MV-4-11 (cell line): ENCODE measurements at places on chromosomes 16 and 17.

- DNase-seq: no peak
Observed at GRCh38 chr16:60310846-60311445, 1576.8 kb upstream of the GOT2 start.

DNA sequence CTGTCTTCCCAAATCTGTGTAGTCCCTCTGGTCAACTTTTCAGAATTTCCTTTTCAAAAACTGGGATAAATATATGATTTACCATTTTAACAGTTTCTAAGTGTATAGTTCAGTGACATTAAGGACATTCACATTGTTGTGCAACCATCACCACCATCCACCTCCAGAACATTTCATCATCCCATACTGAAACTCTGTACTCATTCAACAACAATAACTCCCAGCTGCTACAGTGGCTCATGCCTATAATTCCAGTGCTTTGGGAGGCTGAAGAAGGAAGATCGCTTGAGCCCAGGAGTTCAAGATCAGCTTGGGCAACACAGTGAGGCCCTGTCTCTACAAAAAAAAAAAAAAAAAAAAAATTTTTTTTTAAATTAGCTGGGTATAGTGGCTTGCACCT, 131.0 kb downstream of the AATF start:
- DNase-seq: peak; percentile 81

DNA sequence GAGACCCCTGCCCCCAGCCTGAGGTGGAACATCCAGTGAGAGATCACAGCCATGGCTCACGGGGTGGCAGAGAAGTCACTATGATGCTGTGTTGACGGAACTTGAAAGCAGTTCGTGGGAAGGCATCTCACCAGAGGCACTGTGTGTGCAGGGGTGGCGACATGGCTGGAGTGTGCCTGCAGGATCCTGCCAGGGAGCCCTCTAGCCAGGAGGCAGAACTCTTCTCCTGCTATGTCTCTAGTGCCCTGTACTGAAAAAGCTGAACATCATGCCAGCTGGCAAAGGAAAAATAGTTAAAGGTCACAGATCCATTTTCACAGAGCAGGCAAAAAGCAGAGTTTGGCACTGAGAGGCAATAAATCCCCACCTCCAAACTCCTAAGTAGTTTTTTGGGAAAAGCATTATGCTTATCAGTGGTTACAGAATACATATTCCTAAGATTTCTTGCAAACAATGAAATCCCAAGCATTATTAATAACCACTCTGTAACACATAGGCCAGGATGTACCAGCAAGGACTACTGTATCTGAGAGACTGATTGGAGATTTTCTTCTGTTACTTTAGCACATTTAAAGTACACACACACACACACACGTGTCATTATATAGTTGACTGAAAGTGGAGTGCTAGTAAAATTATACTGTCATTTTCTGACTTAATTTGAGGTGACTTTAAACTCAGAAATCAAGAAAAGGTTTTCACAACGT, 36.8 kb downstream of the TNRC6C start:
- no peak for DNase-seq

GRCh38 chr17:20156196-20157000, 147.2 kb downstream of the SPECC1 start:
- DNase-seq: no peak

DNA sequence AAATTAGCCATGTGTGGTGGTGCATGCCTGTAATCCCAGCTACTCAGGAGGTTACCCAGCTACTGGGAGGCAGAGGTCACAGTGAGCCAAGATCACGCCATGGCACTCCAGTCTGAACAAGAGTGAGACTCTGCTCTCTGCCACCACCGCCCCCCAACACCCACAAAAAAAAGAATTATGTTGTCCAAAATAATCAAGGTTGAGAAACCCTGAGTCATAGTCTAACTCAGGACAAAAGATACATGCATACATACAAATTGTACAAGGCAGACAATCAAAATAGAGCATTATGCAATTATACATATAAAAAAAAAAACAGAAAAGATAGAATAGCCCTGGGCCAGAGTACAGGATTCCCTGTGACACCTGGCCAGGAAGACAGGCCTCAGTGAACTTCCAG, 6.6 kb upstream of the KPNB1 start:
- DNase-seq: no peak

DNA sequence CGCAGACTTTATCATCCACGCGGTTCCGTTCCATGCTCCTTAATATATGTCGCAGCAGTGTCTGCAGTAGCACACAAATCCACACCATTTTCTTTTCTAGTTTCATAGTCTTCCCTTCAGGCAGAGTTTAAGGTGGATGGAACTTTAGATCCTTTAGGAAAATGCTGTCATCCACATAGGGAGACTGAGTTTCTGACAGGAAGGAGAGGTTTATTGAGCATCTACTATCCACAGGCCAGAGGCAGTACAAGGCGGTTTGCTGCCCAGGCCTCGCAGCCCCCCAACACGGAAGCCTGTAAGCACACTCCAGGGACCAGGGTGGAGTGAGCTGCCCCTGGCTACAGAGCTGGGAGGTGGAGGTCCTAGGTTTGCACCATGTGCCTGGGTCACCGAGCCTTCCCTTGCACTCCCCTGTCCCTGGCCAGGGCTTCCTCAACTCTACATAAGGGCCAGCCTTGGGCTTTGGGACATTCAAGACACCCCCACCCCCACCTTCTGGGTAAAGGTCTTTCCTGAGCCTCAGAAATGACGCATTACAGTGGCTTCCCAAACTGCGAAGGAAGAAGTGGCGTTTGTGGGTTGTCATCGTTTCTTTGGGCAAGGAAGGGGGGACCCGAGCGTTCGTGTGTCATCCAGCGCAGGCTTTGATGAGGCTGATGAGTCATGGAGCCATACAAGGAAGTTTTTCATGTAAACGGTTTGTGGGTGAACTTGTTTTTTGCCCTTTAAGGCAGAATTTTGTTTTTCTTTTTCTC, 146.5 kb upstream of the PLCG2 start:
- peak; percentile 94 for DNase-seq

GRCh38 chr16:21128991-21129390, 21.7 kb downstream of the DNAH3 start:
- DNase-seq: no peak

DNA sequence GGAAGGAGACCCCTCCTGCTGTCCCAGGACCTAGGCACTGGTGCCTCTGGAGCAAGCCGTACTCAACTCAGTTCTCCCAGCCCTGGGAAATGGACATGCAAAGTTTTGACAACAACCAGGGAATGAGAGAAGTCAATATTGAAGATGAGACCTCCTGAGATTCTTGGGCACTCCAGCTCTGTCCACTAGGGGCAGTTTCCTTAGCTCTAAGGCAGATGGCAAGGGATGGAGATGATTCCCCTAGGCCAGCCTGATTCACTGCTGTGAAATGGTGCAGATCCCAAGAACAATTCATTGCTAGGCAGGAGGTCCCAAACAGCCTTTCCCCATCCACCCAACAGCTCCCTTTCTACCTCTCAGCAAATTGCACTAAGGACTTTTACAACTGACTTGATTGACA, 20.5 kb upstream of the SDR42E2 start:
- DNase-seq: no peak

GRCh38 chr16:4319454-4320421, 3.9 kb downstream of the GLIS2 start:
- no peak for DNase-seq

DNA sequence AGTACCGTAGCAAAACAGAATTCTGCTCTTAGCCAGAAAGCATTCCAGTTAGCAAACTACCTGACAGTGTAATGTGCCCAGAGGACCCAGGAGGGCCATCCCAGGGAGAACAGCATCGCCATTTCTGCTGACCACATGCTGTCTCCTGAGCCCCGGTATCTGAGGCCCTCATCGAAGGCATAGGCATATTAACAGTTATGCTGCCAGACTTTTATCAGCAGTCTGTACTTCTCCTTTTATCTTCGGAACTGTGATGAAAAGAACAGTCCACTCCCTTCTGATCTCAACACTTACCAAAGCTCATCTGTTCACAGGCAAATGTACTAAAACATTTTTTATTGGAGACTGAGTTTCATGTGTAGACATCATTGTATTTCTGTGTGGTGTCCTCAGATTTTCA, 236.4 kb downstream of the PRKCA start:
- no peak for DNase-seq

DNA sequence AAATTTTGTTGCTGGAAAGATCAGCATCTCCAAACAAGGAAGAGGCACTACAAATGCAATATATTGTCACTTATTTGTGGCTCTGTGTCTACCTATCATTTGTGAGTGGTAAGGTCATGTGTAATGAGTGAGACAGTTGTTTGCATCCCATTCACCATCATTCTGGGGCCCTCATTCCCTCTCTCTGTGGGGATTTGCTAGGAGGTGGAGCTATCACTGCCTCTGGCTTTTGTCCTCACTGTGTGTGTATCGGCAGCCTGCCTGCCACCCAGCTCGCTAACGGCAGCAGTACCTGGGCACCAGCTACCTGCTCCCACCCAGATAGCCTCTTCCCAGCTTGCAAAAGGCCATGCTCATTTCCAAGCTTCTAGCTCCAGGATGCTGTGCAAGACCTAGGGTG, 379.2 kb upstream of the ZFHX3 start:
- no peak for DNase-seq

- no peak for DNase-seq
Observed at GRCh38 chr17:36107660-36108059, 4.0 kb downstream of the CCL4 start.

DNA sequence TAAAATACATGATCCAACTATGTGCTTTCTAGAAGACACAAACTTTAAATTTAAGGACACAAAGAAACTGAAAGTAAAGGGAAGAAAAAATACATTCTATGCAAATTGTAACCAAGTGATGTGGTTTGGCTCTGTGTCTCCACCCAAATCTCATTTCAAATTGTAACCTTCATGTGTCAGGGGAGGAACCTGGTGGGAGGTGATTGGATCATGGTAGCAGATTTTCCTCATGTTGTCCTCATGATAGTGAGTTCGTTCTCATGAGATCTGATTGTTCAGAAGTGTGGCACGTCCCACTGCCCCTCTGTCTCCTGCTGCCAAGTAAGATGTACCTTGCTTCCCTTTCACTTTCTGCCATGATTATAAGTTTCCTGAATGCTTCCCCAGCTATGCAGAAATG, 15.0 kb downstream of the OR1A1 start:
- DNase-seq: no peak

GRCh38 chr17:41446806-41447205, 6.0 kb upstream of the KRT38 start:
- no peak for DNase-seq

GRCh38 chr17:7383742-7384488, 3.0 kb downstream of the TNK1 start:
- DNase-seq: no peak

- DNase-seq: no peak
Observed at GRCh38 chr17:47654991-47655390, 5.3 kb downstream of the KPNB1 start.

- no peak for DNase-seq
Observed at GRCh38 chr17:42669977-42670788, 6.6 kb downstream of the PLEKHH3 start.

- DNase-seq: no peak
Observed at GRCh38 chr16:2508722-2509400, 4.9 kb upstream of the ATP6V0C start.

DNA sequence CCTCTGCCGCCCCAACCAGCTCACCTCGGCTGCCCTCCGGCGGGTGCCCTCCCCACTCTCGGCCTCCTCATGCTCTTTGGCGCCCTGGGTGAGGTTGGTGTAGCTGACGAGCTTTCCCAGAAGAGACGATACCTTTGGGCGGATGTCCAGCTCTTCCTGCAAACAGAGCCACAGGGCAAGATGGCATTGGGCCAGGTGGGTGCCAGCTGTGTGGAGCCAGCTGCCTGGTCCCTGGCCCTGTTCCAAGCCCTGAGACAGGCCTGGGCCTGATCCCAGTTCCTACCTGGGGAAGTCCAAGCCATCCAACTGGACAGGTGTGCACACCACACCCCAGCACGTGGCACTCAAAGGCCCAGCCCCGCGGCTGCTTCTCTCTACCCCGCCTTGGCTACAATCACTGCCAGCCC, 6.9 kb downstream of the SLC12A4 start:
- DNase-seq: no peak

DNA sequence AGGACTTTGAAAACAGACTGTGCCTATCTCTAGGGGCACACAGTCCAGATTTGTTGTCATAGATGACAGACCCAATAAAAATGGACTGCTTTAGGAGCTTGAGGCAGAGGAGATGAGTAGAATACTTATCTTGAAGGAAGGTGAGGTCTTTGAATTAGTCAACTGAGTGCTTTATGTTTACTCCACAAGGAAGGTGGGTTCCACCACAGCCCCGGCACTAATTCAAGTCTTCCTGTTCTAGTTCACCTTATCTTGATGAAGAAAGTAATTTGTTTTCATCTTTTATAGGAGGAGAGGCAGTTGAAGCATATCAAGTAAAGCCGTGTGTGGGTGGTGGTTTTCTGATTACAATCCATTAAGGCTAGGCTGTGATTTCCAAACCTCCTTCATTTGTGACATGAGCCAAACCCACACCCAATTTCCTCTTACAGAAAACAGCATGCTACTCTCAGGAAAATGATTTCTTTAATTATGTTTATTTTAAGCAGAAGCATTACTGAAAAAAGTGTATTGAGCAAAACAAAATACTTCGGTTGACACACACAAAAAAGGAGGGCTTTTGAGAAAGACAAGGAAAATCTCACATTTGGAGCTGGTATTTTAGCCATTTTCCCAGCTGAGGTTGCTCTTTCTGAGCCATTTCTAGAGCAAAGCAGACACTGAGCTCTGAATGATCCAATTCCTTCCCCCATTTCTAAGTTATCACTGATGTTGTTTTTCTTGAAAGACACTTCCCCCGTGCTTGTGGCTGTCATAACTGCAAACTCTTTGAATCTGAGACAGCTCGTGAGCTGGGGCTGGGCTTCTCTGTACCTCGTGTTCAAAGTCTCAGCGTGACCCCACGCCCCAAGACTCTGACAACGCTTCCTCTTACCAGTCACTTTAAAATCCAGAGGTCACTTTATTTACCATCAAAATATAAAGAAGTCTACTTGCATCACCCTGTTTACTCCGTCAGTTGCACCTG, 35.4 kb downstream of the CDRT15 start:
- DNase-seq: peak; percentile 9

GRCh38 chr17:65685110-65685509, 123.7 kb upstream of the AXIN2 start:
- no peak for DNase-seq

DNA sequence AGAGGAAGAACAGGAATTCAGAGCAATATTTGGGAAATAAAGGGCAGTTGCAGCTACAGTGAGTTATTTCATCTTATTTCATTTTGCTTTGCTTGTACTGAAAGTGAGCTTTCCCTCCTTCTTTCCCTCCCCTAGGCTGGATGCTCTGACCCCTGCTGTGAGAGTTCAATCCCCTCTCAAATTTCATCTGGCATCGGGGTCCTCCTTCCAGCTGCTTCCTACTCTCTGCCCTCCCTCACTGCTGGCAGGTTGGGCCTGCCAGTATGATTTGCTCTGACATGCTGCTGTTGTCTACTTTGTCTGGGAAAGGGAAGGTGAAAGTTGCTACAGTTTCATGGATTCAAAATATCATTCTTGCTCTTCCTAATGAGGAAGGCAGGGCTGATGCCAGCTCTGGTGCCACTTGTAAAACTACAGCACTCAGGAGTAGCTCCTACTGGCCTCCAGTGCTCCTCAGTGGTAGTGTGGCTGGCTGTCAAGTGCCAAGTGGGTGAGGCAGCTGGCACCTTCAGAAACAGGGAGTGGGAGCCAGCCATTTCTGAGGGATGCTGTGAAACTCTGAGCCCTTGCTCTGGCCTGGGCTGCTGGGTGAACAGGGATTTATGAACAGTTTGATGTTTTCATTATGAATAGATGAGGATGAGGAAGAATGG, 408.6 kb downstream of the HAPSTR1 start:
- DNase-seq: no peak

GRCh38 chr16:29815032-29815721, 775 bp upstream of the PAGR1 start:
- DNase-seq: no peak
